AG04449 (cell line): ENCODE measurements at places on chromosomes 16 and 17.

- peak; percentile 60 for DNase-seq
Measured at GRCh38 chr16:72355561-72355960, 183.6 kb upstream of the PMFBP1 start.

- DNase-seq, result no peak
Measured at GRCh38 chr17:79990051-79990592, 45.5 kb downstream of the TBC1D16 start.

GRCh38 chr17:6446516-6447100, 2.4 kb downstream of the PIMREG start:
- no peak for DNase-seq

GRCh38 chr17:38557836-38558727, 47.7 kb downstream of the SRCIN1 start:
- peak; percentile 28 for DNase-seq

DNA sequence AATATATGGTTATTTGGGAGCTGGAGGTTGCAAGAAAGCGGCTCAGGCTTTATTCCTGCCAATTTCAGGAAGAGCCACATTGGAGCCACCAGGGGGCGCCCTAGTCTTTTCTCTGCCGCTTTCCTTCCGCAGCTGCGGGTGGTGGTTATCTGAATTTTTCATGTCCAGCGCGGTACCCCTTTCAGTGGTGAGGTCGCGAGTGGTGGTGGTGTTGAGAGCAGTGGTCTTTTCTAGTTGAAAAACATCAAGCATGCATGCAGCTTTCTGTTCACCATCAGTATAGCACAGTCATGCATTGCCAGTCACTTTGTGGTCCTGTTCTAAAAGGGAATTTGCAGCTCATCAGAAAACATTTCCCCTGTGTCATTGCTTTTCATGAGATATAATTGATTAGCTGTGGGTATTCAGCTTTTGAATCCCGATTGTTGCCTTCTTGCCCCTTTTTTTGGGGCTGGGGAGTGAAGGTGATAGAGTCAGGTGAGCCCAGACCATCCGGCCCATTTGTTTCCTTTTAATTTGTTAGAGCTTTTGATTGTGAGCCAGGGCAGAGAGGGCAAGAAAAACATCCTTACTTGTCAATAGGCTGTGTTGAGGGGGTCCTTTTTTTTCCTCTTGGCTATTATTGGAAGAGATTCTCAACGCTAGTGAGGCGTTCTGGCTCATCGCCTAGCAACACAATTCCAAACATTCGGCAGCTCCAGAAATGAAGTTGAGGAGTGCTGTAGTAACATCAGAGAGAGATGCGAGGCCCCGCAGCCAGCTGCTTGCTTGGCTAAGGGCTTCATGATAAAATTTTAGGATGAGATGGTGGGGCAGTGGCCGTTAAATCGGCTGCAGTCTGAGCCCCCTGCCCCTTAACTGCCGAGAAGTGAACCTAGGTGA, 119.0 kb downstream of the SNX29 start:
- no peak for DNase-seq

DNA sequence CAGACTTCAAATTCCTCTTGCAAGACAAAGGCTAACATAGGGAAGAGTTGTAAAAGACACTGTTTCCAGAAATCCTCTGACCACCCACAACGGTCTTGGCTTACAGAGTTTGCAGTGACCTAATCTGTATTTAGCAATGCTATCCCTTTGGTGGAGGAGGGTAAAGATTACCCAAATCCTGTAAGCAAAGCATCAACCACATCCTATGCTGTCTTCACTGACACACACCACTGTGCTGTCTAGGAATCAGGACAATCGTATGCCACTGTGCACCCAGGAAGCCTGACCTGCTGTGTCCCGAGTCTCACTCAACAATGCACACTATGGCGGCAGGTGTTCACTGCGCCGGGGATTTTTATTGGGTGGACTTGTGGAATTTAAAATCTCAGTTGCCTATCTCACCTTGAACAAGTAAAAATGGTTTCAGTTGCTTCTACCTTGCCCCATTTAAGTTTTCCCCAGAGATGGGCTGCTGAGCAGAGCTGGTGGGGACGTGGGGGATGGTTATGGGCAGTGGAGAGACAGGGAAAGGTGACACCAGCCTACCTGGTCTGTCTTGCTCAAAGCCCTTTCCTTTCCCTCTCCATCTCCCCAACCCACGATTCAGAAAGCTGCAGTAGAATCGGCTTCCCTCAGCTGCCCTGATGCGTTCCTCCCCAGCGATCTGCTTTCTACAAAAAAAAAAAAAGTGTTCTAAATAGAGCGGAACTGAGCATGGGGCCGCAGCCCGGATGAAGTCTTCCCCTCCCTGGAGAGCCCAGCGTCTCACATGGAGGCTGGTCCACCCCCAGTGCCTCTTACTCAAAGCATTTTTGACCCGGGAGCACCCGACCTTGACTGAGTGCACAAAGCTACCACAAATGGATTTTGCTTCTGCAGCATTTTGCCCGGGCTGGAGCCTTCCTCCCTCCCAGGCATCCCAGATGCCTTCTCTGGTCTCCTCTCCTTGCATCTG, 271.5 kb downstream of the SOX9 start:
- no peak for DNase-seq

DNA sequence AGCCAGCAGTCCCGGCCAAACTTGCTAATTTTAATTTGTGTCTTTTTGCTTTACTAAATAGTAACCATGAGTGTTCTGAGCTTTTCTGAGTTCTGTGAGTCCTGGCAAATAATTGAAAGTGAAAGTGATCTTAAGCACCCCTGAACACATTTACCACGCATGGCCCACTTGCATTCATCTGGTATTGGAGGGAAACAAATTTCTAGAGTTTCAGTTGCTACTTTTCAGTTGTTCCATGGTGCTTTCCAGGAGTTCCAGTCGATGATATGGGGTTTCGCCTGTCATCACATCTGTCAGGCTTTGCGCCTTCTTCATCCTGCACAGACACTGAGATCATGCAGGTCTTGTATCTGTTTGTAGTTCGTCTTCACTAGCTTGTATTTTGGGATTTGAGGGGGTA, 44.1 kb downstream of the CRLF3 start:
- no peak for DNase-seq

DNA sequence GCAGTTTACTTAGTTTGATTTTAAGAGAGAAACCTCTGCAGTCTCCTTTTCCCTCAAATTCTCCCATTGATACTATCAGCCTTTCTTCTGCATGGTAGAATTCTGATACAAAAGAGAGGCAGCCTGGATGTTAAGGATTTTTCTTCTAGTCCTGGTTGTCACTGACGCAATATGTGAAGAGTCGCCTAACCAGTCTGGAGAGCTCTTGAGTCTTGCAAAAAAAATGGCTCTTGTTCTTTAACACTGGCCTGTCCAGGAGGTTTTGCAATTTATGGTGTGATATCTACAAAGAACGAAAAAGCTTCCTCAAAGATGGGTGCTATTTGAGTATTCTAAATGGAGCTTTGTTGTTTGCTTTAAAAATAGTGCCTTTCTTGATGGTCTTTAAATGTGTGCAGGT, 28.9 kb downstream of the COX10 start:
- DNase-seq, result no peak

- no peak for DNase-seq
Measured at GRCh38 chr17:80220054-80220735, at the start of the genes SGSH and SLC26A11. SGSH (minus strand) TSS chr17:80220333; CDS start chr17:80220313, 20 bp downstream. SLC26A11 (plus strand) TSS chr17:80220427; CDS start chr17:80221561, 1,134 bp downstream.

DNA sequence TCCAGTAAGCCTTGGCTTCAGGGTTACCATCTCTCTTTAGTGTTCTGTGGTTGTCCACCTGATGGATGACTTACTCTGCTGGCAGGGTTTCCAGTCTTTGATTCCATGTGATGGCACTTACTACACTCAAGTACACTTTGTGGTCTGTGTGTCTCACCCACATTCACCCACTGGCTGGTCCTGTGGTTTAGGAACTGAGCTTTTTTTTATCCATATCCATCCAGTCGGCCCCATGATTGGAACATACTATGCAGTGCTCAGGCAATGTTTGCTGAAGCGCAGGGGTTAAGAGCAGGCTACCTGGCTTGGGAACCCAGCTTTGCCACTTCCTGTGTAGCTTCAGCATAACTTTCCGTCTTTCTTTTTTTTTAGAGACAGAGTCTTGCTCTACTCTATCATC, 2.8 kb upstream of the FUS start:
- no peak for DNase-seq

DNA sequence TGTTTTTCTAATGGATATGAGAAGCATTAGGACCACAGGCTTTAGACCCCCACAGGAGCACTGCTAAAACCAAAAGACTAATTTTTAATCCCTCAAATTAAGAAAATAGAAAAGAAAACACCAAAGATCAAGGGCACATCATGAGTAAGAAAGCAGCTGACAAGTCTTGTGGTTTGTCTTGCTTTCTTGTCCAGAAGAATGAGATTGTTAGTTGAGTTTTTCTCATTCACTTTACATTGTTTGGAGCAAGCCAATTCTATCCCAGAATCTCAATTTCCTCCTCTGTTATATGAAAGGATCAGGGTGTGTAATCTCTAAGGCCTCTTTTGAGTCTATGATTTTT, 899.0 kb downstream of the KCNJ2 start:
- DNase-seq, result no peak

DNA sequence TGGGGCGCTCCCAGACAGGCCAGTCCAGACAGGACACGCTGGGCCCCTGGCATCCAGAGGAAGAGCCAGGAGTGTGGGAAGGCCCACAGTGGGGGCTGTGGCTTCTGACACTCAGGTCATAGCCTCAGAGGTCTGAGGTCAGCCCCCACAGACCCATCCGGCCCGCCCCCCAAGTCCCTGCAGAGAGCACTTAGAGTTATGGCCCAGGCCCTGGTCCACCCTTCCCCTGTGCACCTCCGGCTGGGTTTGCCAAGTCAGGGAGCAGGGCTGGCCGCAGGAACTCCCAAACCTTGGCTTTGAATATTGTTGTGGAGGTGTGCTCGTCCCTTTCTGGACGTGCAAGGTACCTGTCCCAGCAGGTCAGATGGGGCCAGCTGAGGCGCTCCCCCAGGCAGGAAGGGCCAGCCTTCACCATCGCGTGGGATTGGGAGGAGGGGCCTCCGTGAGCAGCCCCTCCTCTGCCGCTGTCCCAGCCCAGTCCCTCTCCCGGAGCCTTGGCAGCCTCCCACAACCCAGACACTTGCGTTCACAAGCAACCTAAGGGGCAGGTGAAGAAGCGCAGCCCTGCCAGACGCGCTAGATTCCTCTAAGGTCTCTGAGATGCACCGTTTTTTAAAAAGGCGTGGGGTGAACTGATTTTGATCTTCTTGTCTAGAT, 74.6 kb downstream of the SOCS1 start:
- no peak for DNase-seq

DNA sequence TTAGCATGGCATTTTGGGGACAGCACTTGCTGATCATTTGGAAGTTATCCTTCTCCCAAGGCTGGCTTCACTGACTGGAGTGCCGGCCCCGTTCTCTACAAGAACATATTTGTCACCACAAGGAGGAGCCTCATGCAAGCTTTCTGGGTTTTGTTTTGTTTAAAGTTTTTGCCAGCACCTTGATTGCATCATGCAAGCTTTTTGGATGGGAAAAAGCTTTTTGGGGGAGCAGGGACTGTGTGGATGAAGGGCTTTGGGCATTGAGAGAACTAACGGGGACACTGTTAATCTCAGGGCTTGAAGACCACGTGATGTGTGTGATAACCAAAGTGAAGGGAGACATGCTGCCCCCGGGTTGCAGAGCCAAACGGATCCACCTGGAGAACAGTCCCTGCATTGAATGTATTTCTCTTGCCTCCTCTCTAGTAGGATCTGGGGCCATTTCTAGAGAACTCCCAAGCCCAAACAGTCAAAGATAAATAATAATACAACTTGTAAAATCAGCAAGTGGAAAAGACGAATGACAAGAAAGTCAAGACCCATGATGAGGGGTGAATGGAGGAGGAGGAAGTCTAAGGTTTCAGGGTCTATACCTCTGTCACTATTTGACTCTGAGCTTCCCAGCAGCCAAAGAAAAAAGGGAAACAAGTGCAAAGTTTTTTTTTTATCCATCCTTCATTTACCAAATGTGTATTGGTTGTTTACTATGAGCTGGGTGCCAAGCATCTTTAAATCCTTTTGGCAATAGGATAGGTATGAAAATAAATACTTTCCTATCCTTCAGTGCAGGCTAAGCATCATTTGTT, 17.2 kb downstream of the TMEM114 start:
- no peak for DNase-seq

DNA sequence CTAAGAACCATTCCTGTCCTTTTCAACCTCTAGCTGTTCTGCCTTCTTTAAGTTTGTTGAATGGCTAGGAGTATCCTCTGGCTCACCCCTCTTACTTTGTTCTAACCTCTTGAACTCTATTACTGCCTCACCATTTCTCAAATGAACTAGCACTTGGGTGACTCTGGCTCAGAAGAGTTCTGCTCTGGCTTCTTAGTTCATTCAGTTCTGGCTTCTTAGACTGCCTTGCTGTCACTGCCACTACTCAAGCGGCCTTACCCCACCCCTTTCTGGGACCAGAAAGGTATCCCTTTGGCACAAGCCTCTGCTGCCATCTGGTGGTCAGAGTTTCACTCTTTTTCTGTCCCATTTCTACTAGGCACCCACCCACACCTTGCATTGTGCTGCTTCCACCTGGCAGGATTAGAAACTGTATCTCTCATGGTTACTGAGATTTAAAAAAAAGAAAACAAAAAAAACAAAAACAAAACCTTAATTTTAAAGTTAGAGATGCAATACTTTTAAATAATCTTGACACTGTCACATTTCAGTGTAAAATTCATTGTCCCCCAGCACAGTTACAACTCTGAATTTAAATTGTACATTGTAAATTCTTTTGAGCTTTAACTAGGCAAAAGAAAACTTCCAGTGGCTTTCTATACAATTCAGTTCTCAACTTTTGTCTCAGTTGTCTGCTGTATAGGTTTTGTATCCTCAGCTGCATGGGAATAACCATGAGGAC, 6.9 kb upstream of the ABCA10 start:
- no peak for DNase-seq

DNA sequence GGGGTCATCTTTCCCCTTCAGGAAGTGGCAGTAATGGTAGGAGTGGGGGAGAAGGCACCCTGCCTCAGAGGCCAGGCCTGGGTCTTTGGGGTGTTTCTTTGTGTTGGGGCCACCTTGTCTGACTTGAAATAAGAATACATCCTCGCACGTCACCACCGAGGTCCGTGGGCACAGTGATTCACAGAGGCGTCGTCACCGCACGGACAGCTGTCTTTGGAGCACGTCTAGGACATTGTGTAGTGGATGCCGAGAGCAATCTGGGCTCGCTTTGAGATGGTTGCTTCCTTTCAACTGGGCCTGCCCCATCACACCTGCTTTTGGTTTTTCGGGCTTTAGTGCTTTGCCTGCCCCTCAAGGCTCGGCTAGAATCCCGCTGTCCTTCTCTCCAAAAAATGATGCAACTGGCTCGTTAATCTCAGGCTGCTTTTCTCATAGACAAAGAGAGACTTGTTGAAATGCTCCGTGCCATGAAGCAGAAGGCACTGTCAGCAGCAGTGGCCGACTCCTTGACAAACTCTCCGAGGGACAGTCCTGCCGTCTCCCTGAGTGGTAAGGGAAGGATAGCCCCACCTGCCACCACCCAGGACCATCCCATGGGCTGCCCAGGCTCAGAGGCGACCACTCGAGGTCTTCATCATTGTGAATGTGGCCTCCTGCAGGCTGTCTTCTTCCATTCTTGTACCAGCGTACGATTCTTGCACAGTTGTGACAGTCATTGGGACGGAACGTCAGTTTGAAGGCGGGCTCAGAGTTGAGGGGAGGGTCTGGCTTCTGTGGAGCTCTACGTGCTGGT, 24.0 kb downstream of the GINS2 start:
- no peak for DNase-seq
